Type B pancreatic cell (in vitro differentiated cells): ENCODE measurements at places on chromosomes 3 and 15. TPM values are rescaled to one million over a fixed set of nuclear protein-coding genes. Genes with fewer than 3 reads are reported as not detected.

DNA sequence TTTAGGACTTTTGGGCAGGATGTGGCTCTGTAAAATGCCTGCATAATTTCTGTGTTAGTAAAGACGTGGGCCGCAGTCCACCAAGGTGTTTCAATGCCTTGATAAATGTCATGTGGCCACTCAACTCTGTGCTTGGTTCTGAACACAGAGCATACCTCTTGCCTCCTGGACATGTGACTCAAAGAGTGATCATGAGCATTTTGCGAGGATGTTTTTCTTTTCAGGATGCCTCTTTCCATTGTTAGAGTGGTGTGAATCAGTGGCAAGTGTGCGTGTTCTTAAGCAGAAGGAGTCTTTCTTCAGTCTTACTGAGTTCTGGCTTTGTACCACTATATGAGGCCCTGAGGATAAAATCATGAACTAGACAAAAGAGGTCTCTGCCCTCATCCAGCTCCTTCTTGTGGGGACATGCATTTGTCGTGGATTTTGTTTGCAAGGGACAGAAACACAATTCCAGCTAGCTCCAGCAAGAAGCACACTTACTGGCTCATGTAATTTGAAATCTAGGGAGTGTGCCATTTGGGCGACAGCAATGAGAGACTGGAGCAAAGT is 363.4 kb downstream of the LRTM1 start:
- peaks cover 12% of the 10 kb centered on the region for H3K4me1 ChIP-seq
- no peak for DNase-seq
- H3K36me3 ChIP-seq = no peaks in the 10 kb centered on the region
- no peak overlapping the region for H3K4me3 ChIP-seq
- H3K27ac ChIP-seq = no peak overlapping the region

GRCh38 chr3:130341388-130341787 is 4.1 kb upstream of the COL6A5 start:
- peaks cover 40% of the 10 kb centered on the region for H3K27me3 ChIP-seq
- H3K36me3 ChIP-seq = peaks cover 3% of the 10 kb centered on the region
- no peak overlapping the region for H3K4me3 ChIP-seq
- H3K4me1 ChIP-seq = no peaks in the 10 kb centered on the region
- no peak overlapping the region for H3K27ac ChIP-seq

- peaks cover 18% of the 10 kb centered on the region for H3K4me1 ChIP-seq
- peaks cover 7% of the 10 kb centered on the region for H3K27me3 ChIP-seq
- H3K36me3 ChIP-seq = no peaks in the 10 kb centered on the region
- H3K4me3 ChIP-seq = no peak overlapping the region
- no peak overlapping the region for H3K27ac ChIP-seq
- DNase-seq = no peak
Measured at GRCh38 chr3:65288776-65289175, 601.0 kb upstream of the ADAMTS9 start.

GRCh38 chr3:185164428-185165217 is 11.8 kb upstream of the C3orf70 start:
- H3K36me3 ChIP-seq = no peaks in the 10 kb centered on the region
- DNase-seq = no peak
- peak overlapping the region; percentile 31 for H3K27ac ChIP-seq
- H3K27me3 ChIP-seq = peaks cover 18% of the 10 kb centered on the region

GLDN gene
- 0.52 and 0.68 TPM in 2 replicates for total RNA-seq
